ENCODE measurements at places on chromosomes 5 and 9. TPM values are rescaled to one million over a fixed set of nuclear protein-coding genes. Genes with fewer than 3 reads are reported as not detected.

The SLC34A3 gene
- not detected for total RNA-seq

The PDGFRB gene
- total RNA-seq: 15.3 TPM

The ANKRD34B gene
- total RNA-seq: 0.05 TPM

The MLANA gene
- total RNA-seq: not detected

The SLC2A6 gene
- total RNA-seq: 30.9 TPM

The PDE8B gene
- total RNA-seq: 1.1 TPM

The INSL6 gene
- not detected for total RNA-seq

The PCDHGB7 gene
- 7.0 TPM for total RNA-seq

The CTNNA1 gene
- 282 TPM for total RNA-seq

The PLPP7 gene
- 5.8 TPM for total RNA-seq

The AJM1 gene
- 3.3 TPM for total RNA-seq

The JAKMIP2 gene
- 36.8 TPM for total RNA-seq

The CCDC112 gene
- total RNA-seq: 11.7 TPM

The TMEFF1 gene
- total RNA-seq: 43.1 TPM

The ENTPD2 gene
- total RNA-seq: not detected

The DAB2IP gene
- total RNA-seq: 48.3 TPM

The LHX6 gene
- not detected for total RNA-seq

The PCDHB16 gene
- total RNA-seq: 11.4 TPM

Measured in neural crest cell (in vitro differentiated cells).